ENCODE measurements at places on chromosomes 6 and 20.

DNA sequence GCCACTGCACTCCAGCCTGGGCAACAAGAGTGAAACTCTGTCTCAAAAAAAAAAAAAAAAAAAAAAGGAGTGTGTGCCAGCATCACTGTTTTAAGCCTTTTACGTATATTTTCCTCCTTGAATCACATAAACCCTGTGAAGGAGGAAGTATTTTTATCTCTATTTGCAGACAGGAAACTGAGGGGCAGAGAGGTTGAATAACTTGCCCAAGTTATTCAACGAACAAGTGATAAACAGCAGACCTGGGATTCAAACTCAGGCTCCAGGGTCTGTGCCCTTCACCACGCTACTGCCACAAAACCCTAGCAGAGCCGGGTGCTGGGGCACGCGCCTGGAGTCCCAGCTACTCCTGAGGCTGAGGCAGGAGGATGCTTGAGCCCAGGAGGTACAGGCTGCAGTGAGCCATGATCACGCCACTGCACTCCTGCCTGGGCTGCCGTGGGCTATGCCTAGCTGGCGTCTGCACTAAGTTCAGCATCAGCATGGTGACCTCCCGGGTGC is 9.4 kb upstream of the AVP start:
- DNase-seq: no peak

DNA sequence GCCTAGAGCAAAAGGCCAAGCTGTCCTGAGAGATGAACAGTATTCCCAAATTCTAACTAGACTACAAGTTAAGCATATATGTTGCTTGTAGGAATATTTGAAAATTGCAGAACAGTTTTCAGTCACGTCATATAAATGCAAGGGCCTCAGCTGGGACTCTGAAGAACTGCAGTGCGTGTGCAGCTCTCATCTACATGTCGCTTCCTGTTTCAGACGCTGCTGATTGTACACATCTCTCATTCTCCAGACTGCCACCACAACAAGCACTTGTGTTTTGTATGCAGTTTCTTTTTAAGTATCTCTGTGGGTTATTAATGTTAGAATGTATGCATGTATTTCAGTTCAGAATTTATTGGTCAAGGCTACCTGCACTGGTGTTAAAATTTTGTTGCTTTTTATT is 119.7 kb downstream of the MAP3K4 start:
- no peak for DNase-seq

- DNase-seq: no peak
Measured at GRCh38 chr20:41905199-41905598, 287.0 kb upstream of the CHD6 start.

GRCh38 chr20:63433756-63434531 is 38.5 kb downstream of the KCNQ2 start:
- no peak for DNase-seq

DNA sequence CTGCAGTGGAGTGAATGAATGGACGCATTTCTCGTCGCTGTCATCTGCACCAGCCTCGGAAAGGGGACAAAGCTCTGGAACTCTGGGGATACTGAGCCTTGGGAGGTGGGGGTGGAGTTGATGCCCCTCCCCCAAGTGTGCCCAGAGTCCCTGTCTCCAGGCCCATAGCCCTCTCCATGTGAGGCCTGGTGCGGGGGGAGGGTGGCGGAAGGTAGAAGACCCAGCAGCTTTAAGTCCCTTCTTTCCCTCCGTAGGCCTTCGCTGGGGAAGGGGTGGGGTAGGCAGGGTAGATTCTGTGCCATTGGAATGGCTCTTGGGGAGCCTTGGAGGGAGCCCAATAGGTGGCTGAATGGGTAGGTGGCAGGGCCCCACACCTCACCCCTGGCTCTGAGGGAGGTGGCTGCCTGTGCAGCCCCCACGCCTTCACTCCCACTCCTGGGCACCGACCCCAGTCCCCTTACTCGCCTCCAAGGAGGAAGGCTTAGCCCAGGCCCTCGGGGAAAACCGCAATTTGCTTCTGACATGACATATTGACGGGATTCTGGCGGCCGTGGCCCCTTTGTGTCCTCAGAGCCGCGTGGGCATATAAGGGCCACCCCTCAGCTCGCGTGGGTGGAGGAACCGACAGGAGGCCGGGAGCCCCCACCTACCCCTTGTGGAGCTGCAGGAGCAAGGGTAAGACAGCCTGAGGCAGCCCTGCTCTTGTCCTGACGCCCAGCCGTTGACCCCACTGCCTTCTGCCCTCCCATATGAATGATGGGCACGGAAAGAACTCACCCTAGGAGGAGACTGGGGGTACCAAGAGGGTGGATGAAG is at the start of gene BPIFB3:
TSS of gene BPIFB3 (plus strand) at position 613 of the 816 bp plus-strand sequence. CDS start 1,533 bp downstream, outside the sequence.
- DNase-seq: no peak

DNA sequence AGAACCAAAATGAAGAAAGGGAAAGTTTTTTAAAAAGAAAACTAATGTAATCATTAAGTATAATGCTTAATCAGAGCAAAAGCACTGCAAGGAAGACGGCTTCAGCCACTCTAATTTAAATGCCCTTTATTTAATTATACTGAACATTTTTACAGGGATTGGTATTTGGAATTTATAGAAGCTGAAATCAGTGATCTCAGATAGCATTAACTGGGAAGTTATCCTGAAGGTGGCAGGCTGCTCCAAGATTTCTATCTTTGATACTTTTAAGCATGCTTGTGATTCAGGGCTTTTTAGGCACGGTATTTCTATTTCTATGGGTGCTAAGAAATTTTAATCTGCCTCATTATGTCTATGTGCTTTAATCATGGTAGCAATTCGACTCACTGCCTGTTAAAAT is 1.3 kb upstream of the NDUFAF4 start:
- no peak for DNase-seq

GRCh38 chr6:27889275-27889627 is 22.9 kb downstream of the OR2B2 start:
- DNase-seq: no peak

GRCh38 chr6:17476511-17476910 is 83.1 kb downstream of the CAP2 start:
- DNase-seq: no peak

- no peak for DNase-seq
Measured at GRCh38 chr6:168451805-168452517, 11.0 kb downstream of the SMOC2 start.

- DNase-seq: no peak
Measured at GRCh38 chr20:52874241-52874640, 97.9 kb upstream of the TSHZ2 start.

GRCh38 chr20:46582648-46583047 is 32.2 kb upstream of the OCSTAMP start:
- DNase-seq: no peak

GRCh38 chr6:64000818-64001491 is 365.4 kb downstream of the PHF3 start:
- DNase-seq: no peak

- peak; percentile 71 for DNase-seq
Measured at GRCh38 chr20:53623454-53624211, 30.0 kb upstream of the ZNF217 start.

GRCh38 chr20:53739799-53740785 is 146.5 kb upstream of the ZNF217 start:
- DNase-seq: no peak

DNA sequence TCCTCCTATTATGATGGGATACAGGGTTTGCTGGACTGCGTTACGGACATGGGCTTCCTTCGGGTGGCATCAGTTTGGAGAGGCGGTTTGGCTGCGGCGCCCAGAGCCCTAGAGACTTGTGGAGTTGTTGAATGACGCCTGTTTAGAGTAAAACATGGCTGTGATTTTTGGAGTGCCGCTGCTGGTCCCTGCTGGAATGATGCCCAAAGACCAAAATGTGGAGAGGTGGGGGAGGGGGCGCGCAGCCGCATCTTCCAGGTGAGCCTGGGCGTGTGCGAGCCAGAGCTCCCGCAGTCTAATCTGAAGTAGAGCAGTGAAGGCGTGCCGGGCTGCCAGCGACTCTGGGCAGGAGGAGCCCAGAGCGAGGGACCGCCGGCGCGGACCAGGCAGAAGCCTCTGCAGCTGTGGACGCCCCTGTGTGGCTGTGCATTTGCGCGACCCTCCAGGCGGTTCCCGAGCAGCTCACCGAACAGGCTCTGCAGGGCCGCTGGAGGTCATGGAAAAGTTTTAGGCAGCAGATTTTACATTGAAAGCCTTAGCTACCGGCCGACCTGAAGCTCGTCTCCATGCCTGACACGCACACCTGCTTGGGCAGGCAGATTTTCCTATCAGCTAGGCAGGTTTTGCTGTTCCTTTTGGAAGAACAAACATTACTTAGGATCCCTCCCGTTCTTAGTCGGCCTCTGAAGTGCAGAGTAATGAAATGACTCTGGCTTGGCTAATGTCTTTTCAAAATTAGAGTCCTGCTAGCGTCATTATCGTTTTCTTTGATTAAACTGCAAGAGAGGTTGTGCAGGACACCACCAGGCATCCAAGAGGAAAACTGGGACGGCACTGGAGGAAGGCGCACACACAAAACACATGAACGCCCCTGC is 298.2 kb downstream of the PHACTR1 start:
- no peak for DNase-seq

DNA sequence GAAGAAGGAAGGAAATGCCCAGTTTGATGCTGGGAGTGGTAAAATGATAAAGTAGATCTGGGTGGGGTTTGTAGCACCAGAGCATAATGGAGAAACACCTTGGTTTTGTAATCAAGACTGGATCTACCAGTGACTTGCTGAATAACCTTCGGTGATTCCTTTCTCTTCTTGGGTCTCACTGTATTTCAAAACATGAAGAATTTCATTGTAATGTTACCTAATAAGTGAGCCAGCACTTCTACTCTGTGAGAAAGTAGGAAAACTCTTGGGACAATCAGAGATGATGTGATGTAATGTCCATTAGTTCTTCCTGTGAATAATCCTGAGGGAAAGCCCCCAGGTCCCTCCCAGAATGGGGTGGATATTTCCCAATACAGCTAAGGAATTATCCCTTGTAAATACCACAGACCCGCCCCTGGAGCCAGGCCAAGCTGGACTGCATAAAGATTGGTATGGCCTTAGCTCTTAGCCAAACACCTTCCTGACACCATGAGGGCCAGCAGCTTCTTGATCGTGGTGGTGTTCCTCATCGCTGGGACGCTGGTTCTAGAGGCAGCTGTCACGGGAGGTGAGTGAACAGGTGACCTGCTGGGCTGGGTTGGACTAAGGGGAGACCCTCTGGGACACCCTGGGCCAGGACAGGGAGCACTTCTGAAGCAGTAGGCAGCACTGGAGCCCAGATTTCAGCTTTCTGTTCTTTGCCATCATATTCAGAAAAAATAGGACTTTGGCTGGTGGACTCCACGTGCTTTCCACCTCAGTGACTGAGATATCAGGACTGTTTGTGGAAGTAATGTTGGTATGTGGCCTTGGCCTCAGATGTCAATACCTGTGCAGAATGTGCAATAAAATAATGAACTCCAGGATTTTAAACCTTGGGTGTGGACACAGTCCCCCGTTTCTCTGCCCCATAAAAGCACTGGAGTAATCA is at the start of gene PI3:
TSS of gene PI3 (plus strand) at position 469 of the 931 bp plus-strand sequence. CDS start at position 490, 21 bp downstream.
- peak; percentile 91 for DNase-seq

DNA sequence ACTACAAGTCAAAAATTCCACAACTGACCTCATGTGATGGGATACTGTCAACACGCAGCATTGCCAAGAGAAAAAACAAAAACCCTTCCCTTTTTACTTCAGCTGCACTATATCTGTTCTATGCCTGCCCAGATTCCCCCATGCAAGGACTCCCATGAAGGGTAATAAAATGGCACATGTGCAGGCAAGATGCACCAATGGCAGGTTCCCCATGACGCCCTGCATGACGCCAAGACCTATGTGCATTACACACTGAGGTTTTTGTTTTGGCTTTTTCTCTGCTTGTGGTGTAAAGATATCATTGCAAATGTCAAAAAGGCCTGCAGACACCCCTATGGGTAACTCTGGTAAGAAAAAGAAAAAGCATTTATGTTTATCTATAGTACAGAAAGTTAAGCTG is 403.4 kb downstream of the HDGFL1 start:
- DNase-seq: no peak

DNA sequence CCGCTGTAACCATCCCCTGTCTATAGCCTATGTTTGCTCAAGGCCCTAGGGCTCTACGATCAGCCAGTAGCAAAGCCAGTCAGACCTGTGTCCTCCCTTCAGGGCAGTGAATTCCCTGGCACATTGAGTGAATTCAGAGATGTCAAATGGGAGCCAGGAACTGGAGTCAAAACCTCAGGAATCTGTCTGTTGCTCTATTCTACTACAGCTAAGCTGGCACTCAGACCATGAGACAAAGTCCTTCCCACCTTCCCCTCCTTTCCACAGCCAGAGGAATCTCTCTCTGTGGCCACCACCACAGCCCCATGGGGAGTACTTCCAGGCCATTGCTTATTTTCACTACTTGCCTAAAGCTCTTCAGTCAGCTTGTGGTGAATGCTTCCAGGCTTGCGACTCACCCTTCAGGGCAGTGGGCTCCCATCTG is 82.0 kb downstream of the PKIB start:
- DNase-seq: no peak

DNA sequence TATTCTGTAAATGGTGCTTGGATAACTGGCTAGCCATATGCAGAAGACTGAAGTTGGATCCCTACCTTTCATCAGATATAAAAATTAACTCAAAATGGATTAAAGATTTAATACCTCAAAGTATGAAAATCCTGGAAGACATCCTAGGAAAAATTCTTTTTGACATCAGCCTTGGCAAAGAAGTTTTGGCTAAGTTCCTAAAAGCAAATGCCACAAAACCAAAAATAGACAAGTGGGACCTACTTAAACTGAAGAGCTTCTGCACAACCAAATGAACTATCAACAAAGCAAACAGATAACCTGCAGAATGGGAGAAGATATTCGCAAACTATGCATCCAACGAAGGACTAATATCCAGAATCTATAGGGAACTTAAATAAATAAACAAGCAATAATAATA is 60.3 kb upstream of the RIPPLY2 start:
- no peak for DNase-seq

DNA sequence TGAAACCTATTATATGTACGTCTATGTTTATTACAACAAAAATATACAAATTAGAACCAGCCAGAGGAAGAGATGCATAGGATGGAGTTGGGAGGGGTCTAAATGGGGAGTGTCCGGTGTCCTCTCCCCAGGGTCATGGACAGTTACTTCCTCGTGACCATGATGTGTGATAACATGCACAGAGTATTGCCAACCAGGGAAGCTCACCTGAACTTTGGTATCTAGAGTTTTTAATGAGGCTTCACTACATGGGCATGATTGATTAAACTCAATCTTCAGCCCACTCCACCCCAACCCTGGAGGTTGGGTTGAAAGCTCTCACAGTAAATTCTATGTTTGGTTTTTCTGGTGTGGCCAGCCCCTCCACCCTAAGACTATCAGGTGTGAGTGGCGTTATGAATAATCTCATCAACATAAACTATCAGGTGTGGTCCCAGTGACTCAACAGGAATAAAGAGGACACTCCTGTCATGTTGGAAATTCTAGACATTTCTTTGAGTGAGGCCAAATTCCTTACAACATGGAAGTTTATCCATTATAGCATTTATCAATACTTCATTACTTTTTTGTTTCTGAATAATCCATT is 36.4 kb upstream of the FKBP1A start:
- DNase-seq: no peak

- peak; percentile 58 for DNase-seq
Measured at GRCh38 chr20:2237059-2237458, 58.7 kb upstream of the TGM3 start.
